ENCODE measurements at places on chromosomes 5 and 9.

DNA sequence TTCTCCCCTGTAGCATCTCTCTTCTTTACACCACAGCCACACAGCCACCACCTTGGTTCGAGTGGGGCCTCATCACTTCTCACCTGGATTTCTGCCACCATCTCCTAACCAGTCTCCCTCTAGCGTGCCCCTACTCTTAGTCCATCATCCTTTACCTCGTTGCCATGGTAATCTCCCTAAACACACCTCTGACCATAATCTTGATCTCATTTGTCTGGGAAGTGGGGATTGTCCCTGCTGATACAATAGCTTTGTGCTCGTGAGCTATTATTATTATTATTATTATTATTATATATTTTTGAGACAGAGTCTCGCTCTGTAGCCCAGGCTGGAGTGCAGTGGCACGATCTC lies 76.5 kb upstream of the HSPA9 start:
- DNase-seq = no peak

- DNase-seq = no peak
These were observed 112.2 kb downstream of the ACTBL2 start for GRCh38 chr5:57370376-57370775.

GRCh38 chr9:74147906-74148305 lies 349.2 kb upstream of the RORB start:
- DNase-seq = no peak

- no peak for DNase-seq
These were observed 18.1 kb downstream of the IRF1 start for GRCh38 chr5:132472431-132472830.

- no peak for DNase-seq
These were observed 1085.7 kb downstream of the TAF11L14 start for GRCh38 chr5:18720002-18720401.

DNA sequence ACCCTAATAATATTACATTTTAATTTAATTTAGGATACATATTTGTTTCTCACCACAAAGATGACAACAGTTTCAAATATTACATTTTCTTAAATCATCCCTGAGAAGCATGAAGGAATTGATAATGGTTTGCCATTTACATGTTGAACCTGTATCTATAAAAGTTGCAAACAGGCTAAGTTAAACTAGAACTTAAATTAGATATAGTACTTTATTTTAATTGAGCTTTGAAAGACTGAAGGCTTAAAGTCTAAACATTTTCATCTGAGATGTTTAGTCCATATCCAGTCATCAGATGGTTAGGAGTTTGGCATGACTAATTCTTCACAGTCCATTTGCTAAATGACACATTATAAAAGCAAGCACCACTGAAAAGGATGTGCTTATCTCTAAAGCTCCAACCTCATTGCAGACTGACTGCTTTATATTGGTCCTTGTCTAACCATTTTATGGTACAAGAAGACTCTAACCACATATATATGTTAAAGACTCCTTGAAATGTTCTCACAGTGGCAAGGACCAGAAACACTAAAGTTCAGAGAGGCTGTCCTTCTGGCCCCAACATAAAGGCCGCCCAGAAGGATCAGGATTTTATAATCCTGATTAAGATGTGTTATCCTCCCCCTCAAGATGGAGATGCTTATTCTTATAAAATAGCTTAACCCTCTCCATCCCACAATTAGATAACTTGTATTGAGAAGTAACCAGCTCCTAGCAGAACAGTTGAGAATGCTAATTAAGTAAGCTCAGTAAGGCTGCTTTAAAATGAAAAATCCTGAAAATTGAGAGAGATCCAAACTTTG lies 25.8 kb downstream of the WNT8A start:
- no peak for DNase-seq

GRCh38 chr5:169101966-169102365 lies 199.0 kb downstream of the SLIT3 start:
- DNase-seq = no peak

Data from bone marrow (tissue), 2 donors.